ENCODE measurements at places on chromosomes 2 and 18. TPM values are rescaled to one million over a fixed set of nuclear protein-coding genes. Genes with fewer than 3 reads are reported as not detected.

- DNase-seq = no peak
These were observed 135.7 kb downstream of the THADA start for GRCh38 chr2:43460174-43460546.

DNA sequence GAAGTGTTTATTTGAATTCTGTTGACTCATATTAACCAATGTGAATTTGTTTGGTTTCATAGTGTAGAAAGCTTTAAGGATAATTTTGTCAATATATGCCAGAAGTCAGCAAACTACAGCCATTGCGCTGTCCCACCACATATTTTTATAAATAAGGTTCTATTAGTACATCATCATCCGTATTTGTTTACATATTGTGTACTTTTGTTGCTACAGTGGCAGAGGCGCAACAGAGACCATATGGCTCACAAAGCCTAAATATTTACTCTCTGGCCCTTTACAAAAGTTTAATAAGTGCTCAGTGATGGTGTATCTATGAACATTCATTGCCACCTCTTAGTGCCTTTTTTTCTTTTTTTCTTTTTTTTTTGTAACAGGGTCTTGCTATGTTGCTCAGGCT is 6.4 kb downstream of the ERLEC1 start:
- no peak for DNase-seq

GRCh38 chr2:44459739-44460138 is 98.0 kb downstream of the CAMKMT start:
- DNase-seq = no peak

- DNase-seq = no peak
These were observed 286.8 kb upstream of the TRIB2 start for GRCh38 chr2:12429779-12430406.

GRCh38 chr2:112691881-112692281 is 28.9 kb upstream of the NT5DC4 start:
- DNase-seq = no peak

DNA sequence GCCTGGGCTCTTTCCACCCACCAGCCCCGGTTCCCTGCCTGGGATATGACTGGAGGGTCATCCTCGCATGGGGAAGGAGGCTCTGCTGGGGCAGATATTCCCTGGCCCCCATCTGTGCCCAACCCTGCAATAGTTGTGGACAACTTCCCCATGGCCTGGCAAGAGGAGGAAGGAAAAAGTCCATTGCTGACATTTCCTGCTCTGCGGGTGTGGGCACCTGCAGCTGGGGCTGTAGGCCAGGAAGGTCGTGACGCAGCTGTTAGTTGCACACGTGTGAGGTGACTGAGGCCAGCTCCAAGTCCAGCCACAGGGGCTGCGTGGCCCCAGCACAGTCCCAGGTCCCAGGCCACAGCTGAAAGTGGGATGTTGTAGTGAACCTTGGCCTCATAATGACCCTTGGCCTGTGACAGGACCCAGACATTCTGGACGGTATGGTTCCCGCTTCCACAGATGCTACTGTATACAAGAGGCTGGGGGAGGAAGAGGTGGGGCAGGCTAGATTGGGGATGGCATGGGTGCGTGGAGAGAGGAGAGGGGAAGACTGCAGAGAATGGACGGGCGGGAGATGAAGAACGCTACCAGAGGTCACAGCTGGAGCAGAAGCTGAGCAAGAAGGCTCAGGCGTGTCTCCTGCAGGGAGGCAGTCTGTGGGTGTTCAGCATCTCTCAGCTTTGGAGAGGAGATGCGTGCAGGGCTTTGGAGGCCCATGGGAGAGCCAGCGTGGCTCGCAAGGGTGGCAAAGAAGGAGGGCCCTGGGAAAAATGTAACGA is 22.1 kb downstream of the OTOF start:
- DNase-seq = no peak

DNA sequence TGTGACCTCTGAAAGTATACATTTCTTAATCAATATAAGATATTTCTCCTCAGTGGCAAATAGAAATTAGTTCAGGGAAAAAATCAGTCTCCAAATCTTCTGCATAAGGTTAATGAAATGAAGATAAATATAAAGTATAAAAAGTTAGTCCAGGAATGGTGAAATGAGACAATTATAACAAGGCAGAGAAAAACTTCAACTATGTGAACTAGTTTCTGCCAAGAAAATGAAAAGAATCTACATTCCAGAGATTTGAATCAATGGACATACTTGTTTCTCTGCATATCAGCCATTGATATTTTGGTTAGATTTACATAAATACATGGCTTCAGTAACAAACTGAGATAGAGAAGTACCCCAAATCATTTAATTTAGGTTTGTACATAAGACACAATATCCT is 249.0 kb downstream of the EXOC6B start:
- no peak for DNase-seq

GRCh38 chr2:220764171-220764570 is 807.9 kb downstream of the EPHA4 start:
- no peak for DNase-seq

DNA sequence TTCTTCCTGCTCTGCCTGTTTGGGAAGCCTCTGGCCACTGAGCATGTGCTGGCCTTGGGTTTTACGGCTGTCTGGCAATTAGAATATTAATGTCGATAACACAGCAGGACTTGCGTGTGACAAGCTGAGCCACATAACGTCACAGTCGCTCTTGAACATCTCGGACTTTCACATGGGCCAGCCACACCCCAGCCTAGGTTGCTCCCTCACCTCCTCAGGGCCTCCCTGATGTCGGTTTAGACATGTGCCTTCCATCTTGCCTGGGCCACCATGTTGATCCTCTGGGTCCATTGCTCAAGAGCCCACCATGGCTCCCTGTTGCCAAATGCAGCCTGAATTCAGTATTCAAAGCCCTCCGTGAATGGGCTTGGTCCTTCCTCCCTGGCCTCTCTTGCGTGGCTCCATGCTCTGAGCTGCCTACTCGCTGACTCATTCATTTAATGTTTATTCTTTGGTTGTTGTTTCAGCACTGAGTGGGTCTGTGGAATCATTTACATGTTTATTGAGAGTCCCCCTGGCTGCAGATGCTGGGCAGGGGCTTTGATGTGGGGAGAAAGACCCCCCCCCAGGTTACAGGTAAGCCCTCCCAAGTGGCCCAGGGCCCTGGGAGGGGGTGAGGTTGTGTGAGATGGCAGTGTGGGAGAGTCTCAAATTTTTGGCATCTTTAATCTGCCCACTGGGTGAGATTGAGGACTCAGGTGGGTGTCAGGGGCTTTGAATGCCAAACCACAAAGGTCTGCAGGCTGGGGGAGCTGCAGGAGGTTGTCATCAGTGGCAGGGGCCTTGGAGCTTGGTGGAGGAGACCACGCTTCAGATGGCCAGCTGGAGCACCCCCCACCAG is 62.0 kb downstream of the ODC1 start:
- no peak for DNase-seq

GRCh38 chr2:19706332-19706731 is 195.5 kb downstream of the TTC32 start:
- DNase-seq = no peak

- no peak for DNase-seq
These were observed 40.2 kb downstream of the RTP5 start for GRCh38 chr2:241909769-241910168.

DNA sequence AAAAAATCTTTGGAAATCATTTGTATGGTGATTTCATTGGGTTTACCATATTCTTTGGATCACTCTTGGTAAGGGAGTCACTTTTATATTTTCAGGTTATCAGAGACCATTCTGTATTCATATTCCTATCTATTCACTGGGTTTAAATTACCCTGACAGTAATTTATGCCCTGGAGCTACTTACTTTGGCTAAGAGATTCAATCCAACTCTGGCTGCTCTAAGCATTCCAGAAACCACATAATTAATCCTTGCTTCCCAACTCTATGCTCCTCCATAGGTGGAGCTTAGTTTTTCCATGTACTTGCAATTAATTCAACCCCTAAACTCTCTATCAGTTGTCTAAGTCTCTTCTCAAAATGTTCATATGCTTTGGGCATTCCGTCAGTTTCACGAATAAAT is 336.3 kb downstream of the AGPS start:
- no peak for DNase-seq

DNA sequence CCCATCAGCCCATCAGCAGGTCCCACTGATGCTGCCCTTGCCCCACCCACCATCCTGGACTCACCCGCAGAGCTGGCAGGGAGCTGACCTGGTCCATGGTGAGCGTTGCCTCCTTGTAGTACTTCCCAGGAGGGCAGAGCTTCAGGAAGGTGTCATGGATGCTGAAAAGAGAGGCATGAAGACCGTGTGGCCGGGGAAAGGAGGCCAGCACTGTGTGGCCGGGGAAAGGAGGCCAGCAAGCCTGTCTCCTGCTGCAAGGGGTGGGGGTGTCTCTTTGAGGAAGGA is 11.9 kb downstream of the CIB4 start:
- DNase-seq = no peak

GRCh38 chr18:28267878-28268625 is 91.1 kb upstream of the CDH2 start:
- no peak for DNase-seq

DNA sequence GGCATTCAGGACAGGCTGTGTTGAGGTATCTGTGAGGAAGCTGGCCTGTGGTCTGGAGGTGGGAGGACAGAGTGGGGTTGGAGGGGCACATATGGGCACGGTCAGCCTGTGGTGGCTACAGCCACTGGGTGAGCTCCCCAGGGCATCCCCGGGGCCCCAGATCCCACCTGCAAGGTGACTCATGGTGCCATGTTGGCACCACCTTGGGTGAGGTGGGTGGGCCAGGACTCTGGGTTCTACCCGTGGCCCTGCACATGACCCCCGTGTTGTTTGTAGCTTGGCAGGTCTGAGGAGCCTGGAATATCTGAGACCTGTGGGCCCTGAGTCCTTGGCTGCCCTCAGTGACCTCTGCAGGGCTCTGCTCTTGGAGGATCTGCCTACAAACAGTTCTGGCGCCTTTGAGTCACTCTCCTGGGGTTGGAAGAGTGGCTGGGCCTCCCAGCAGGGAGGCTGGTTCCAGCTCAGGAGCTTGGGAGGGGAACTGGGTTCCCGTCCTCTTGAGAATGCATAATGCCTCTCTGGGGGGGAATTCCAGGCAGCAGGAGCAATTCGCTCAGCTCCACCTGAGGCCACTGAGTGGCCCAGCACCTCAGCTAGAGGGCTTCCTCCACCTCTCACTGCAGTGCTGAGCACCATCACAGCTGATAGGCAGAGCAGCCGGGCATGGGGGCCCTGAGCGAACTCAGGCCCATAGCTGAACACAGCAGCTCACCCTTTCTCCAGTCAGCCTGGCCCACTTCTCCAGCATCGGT is 105.1 kb downstream of the DYSF start:
- no peak for DNase-seq

GRCh38 chr2:24957221-24957620 is 14.5 kb downstream of the DNAJC27 start:
- DNase-seq = no peak

DNA sequence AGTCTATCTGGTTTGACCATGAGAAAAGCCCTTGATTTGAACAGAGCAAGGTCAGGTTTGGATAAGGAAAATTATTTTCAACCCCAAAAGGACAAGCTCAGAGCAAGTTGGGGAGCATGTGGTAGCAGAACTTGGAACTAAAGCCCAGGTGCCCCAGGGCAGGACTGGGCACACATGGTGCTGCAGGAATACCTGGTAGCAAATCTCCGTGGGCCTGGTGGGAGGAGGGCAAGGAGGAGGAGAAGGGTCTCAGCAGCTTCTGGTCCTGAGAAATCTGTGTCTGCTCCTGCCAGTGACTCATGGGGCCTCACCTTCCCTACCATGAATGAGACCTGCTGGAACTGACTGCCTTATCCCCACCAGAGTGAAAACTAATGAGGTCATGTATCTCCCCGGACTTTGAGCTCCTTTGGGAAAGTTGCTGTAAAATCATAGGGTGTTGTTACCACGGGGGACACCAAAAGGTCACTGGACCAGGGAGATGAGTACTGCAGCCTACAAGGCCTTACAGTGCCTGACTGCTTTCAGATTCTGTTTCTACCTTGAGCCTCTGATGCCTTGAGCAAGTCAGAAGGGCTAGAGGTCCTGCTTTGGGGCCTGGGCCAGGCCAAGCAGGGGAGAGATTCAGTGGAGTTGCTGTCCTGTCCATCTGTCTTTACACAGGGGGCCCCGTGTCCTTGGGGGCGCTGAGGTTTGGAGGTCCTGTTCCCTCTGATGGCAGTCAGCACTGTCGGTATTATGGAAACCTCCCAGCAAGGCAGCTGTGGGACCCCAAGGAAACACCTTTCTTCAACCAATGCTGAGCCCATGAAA is 304.0 kb downstream of the MYCN start:
- no peak for DNase-seq

DNA sequence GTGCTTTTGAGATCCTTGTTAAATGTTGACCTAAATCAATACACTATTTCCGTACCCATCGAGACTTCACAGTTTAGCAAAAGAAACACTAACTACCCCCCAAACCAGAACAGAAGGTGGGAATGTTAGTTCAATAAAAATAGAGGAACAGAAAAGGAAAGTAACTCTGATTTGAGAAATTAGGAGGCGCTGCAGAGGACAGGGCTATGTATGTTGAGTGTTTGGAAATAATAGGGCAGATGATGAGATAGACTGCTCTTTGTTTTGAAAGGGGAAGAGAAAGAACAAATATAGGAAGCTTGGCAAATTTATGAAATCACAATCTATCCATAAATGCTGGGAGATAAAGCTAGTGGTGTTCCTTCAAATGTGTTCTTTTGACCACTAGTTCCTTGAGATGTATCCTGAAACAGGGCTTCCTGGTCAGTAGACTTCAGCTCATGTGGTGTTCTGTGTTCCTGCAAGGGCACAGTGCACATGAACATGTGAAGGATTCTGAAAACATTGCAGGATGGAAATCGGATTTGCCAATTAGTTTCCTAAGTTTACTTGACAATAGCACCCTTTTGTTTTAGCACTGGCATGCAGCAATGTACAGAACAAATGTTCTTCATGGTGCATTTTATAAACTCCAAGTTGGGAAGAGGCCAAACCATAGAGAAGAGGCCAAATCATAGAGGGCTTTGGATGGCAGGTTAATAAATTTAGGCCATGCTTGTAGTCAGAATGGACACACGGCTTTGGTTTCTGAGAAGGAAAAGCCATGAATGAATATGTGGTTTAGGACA is 39.8 kb downstream of the RHBDD1 start:
- no peak for DNase-seq

DNA sequence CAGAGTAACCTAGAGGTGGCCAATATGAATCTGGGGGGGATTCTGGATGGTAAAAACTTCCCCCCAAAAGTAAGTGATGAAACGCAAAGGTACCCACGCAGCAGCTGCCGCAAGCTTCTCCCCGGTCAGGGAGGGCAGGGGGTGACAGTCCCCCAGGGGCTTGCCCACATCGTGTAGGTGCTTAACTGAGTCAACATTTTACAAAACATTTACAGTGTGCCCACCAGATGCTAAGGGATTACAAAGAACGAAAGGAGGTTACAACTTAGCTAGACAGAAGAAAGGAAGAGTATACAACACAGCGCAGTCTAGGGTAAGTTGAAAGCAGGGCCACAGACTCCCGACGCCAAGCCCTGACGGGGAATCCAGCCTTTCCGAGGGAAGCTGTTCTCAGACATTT is 45.6 kb downstream of the LPIN2 start:
- no peak for DNase-seq

The LHCGR gene
- total RNA-seq = not detected

The SGPP2 gene
- 7.1 TPM for total RNA-seq

The C2orf80 gene
- not detected for total RNA-seq

The TRABD2A gene
- total RNA-seq = 40.4 TPM

The GKN2 gene
- total RNA-seq = not detected

The TTC32 gene
- total RNA-seq = 19.4 TPM

The CAPN14 gene
- total RNA-seq = 1.1 TPM

The POTEF gene
- total RNA-seq = not detected

The HOXD10 gene
- total RNA-seq = not detected

The FNDC4 gene
- total RNA-seq = not detected

The C2orf72 gene
- total RNA-seq = not detected
